GM03348 (cell line): ENCODE measurements at places on chromosomes 6 and 20.
A peak's percentile ranks its signal among the peaks of the same experiment; 100 is the strongest.

DNA sequence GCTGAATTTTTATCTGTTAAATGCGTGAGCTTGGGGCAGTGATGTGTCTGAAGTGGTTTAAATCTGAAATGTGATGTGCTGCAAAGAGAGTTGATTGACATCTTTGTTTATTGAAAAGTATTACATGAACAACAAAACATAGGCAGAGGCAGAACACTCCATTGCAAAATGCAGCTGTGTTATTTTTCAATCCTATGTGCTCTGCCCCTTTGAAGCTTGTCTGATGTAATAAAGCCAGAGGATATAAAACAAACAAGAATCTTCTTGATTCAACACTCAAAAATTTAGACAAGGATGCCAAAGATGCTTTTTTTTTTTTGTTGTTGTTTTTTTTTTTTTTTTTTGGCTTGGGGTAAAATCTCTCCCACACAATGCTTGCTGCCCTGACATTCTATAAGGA is 482.4 kb upstream of the MMS22L start:
- DNase-seq, result peak; percentile 66

DNA sequence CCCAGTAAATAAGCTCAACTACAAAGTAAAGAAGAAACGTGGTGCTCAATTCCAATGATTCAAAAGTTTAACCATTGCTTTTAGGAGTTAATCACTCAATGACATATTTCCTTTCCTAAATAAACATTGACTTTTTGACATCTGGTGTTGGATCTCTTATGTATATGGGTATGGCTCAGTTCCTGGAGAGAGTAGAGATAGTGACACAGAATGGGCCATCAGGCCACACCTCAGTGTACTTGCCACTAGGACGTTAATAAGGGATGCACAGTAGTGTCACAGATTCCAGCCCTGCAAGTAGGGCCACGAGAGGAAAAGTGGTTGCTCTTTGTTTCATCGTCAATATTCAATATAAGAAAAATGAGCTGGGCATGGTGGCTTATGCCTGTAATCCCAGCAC is 48.9 kb upstream of the TXNDC5 start:
- no peak for DNase-seq

DNA sequence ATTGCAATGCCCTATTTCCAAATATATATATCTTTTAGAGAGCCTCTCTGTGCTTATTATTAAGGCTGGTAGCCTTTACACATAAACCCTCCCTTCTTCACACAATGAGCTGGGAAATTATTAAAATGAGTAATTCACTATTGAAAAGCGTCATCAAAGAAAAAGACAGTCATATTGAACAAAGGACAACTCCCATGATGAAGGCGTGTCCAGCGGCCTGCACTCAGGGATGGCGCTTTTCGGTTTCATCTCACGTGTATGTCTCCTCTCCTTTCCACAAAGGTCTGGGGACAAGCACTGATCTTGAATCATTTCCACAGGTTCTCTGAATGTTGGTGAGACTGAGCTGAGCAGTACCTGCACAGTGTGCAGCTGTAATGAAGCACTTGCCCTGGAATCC is 3.5 kb downstream of the SERPINB9 start:
- no peak for DNase-seq

- DNase-seq, result no peak
These were observed 3.8 kb downstream of the RIN2 start for GRCh38 chr20:19761841-19762240.

DNA sequence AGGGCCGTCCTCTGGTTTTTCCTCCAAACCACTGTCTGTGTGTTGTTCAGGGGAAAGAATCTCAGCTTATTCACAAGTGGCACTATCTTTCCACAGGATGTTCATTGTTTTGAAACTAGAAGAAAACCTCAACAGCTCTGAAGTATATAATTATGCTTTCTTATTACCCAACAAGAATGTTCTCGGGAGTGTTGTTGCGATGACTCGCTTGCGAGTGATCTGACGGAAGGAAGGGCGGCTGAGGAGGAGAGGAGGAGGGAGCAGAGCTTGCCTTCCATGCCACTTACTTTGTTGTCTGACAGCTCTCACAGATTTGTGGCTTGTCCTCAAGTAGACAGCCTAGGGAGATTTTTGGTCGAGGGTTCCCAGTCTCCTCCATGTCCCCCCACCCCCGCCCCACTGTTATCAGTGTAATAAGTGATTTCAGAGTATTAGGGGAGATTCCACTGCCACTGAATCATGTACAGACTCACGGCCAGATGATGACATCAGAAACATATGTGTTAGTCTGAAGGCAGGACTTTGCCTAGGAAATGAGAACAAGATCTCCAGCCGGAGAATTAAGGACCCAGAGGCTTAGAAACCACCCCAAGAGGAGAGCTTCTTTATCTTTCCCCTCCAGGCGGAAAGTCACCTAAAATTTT is 80.7 kb upstream of the CCN6 start:
- DNase-seq, result peak; percentile 80

- DNase-seq, result peak; percentile 68
These were observed 23.9 kb downstream of the RALY start for GRCh38 chr20:34017610-34018009.
